Left colon (tissue), 2 donors: ENCODE measurements at places on chromosomes 5 and 9. TPM values are rescaled to one million over a fixed set of nuclear protein-coding genes. Genes with fewer than 3 reads are reported as not detected.

GRCh38 chr9:95067897-95068296 is 249.6 kb downstream of the FANCC start:
- no peak for DNase-seq

DNA sequence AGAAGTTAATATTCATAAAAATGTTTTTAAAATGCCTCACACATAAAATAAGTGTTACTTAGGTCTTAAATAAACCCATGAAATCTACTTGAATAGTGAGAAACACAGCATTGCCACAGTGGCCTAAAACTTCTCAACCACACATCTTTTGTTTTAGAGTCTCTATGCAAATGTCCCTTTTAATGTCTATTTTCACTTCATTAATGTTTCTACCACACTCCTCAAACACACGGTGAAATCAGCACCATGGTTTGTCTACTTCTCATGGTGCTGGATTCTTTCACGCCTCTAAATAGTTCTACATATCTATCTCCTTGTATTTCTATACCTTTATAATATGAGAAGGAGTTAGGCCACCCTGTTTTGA is 111.2 kb downstream of the EDIL3 start:
- DNase-seq: no peak

GRCh38 chr5:20522905-20523482 is 535.0 kb upstream of the CDH18 start:
- DNase-seq: no peak

- no peak for DNase-seq
Observed at GRCh38 chr9:137740312-137740711, 121.5 kb downstream of the EHMT1 start.

DNA sequence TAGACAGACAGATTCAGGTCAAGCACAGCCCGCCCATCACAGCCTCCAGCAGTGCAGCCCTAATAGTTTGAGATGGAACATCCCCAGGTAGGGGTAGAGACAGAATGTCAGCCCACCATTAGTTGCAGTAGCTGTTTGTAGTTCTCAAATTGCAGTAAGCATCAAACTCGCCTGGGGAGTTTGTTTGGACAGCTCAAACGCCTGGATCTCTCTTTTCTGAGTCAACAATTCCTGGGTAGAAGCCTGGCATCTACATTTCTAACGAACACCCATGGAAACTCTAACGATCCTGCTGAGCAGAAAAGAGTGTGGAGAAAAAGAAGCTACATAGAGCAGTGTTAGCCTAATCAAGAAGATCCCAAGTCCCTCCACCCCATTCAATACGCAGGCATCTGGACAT is 59.4 kb downstream of the ADAMTS16 start:
- DNase-seq: no peak

GRCh38 chr5:104080646-104081175 is 518.1 kb upstream of the NUDT12 start:
- DNase-seq: no peak

GRCh38 chr9:103014242-103014641 is 19.1 kb downstream of the CYLC2 start:
- DNase-seq: no peak

DNA sequence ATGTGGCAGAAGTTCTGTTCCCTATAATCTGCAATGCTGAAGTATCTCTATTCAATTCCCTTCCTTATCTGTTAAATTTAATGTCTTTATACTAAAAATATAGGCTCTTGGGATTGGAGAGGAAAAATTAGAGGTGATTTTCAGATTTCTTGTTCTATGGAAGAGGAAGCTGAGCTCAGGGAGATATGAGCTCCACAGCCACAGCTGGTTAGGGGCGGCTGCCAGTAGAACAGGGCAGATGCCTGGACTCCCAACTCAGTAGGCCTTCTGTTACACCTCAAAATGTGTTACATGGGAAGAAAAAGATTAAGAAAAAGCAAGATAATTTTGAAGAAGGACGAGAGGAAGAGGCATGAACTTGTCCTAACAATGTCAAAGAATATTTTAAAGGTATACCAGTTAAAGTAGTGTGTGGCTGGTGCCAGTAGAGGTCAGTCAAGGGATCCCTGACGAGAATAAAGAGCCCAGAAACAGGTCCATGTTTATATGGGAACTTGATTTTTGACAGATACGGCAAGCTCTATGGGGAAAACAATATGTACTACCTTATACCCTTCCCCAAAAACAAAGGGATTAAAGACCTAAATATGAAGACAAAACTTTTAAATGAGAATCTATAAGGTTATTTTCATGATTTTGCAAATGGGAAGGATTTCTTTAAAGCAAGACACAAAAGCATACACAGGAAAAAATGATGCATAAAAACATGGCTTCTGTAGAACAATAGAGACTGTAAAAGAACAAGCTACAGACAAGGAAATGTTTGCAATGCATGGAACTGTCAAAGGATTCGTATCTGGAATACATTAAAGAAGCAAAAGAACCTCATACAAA is 28.7 kb downstream of the DNAJC21 start:
- DNase-seq: peak; percentile 10

- no peak for DNase-seq
Observed at GRCh38 chr5:32522429-32523143, 62.8 kb upstream of the SUB1 start.

DNA sequence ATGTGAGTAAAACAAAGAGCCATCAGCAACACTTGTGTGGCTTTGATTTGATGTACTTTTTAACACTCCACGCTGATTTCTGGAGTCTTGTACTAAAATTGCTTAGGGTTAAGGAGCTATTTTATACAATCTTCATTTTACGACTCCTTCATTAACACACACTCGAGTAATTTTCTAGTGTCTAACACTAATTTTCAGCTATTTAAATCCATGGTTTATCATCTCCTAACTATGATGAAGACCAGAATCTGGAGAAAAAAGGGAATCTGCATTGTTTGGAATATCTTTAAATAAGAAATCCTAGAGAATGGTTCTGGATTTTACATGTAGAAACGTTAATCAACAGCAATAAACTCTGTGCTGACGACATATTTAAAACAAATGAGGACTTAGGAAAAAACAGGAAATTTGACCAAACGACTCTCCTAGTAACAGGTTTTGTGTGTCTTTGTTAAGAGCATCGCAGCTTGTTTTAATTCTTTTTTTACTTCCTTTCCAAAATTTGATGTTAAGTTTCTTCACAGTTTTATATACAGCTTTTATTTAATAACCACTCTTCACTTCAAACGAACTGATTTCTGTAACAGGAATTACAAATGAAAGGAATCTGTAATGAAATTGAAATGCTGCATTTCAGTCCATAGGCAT is 138.5 kb downstream of the AOPEP start:
- DNase-seq: no peak

DNA sequence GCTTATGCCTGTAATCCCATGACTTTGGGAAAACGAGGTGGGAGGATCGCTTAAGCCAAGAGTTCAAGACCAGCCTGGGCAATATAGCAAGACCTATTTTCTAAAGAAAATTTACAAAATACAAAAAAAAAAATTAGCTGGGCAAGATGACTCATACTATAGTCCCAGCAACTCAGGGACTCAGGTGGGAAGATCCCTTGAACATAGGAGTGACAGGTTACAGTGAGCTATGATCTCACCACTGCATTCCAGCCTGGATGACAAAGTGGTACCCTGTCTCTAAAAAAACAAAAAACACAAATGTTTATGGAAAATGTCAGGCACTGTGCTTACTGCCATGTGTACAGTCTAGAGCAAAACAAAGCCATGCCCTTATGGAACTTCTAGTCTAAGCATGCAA is 823.3 kb upstream of the DMAC1 start:
- no peak for DNase-seq

DNA sequence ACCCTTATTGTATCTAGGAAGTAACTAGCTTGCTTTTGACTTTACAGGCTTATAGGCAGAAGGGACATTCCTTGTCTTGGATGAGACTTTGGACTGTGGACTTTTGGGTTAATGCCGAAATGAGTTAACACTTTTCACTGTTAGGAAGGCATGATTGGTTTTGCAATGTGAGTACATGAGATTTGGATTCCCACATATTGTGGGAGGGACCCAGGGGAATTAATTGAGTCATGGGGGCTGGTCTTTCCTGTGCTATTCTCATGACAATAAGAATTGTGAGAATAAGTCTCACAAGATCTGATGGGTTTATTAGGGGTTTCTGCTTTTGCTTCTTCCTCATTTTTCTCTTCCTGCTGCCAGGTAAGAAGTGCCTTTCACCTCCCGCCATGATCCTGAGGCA is 417.5 kb downstream of the HINT1 start:
- no peak for DNase-seq

- DNase-seq: peak; percentile 46
Observed at GRCh38 chr5:139690064-139690802, 42.1 kb downstream of the CXXC5 start.

- no peak for DNase-seq
Observed at GRCh38 chr9:131179561-131180219, 54.3 kb downstream of the NUP214 start.

DNA sequence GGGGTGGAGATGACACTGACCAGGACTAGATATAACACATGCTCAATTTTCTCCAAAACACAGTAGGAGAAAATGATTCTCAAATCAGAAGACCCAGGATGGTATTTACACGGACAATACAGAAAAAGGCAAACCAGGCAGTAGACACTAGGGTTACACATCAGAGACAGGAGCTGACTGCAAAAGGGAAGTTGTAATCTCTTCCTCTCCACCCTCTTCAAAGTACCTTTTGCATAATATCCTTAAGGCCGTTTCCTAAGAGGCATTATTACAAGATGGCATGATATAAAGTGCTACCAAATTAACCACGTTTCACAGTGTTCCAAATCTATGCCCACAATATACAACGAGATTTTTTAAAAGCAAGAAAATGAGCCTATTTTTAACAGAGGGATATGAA is 39.2 kb downstream of the YIPF5 start:
- DNase-seq: no peak

DNA sequence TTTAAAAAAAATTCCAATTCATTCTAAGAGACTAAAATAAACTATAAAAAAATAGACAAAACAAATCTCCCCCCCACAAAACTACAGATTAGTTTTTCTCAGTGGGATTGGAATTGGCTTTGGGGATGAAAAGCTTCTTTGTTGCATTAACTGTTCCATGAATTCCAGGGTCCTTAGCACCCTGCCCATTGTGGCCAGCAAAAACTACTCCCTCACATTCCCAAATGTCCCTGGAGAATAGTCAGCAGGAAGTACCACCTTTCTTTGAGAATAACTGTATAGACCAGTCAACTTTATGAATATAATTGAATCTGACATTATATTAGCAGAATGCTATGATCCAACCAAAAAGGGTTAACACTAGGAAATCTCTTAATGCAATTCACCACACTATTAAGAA is 147.9 kb downstream of the LPAR1 start:
- DNase-seq: no peak

DNA sequence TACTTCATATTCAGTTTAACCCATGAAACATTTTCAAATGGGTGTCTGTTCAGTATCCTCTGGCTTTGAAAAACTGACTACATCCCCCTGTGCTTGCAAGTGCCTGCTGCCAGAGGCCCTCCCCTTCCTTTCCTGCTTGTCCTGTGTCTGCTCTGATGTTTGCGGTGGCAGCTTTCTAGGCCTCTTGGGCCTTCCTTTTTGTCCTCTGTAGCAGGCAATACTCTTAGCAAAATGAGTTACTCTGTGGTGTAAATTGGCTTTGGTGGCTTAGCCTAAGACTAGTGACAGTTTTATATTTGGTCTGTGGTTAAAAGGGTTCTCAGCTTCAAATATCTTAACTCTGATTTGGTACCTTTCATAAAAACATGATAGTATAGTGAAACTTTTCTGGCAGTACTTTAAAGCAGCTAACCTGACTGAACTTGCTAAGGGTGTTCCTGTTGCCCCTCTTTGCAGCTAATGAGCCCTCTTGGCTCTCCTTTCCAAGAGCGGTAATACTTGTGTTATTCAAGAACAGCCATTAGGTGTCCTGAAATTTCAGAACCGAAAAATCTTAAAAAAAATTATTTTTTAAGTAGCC is 76.6 kb downstream of the GOLM1 start:
- DNase-seq: no peak

GRCh38 chr9:98747476-98747875 is 38.7 kb upstream of the GABBR2 start:
- no peak for DNase-seq

DNA sequence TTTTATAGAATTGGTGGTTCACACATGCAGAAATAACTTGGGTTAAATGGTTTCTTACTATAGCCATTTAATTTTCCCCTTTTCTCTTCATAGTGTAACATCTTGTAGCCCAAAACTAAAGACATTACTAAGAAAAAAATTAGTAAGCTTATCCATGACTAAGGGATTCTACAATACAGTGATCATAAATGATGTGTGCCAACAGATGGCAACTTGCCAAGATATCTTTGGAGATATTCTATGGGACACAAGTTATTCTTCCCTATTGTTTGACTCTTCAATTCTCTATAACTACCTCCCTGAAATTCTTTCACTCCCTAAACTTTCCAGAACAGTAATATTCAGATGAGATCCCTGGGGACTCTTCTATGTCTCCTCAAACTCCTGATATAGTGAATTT is 580.6 kb downstream of the PTPRD start:
- DNase-seq: no peak

GRCh38 chr5:171762903-171763302 is 22.7 kb upstream of the SMIM23 start:
- DNase-seq: no peak

GRCh38 chr5:9743507-9743906 is 113.4 kb upstream of the TAS2R1 start:
- no peak for DNase-seq

DNA sequence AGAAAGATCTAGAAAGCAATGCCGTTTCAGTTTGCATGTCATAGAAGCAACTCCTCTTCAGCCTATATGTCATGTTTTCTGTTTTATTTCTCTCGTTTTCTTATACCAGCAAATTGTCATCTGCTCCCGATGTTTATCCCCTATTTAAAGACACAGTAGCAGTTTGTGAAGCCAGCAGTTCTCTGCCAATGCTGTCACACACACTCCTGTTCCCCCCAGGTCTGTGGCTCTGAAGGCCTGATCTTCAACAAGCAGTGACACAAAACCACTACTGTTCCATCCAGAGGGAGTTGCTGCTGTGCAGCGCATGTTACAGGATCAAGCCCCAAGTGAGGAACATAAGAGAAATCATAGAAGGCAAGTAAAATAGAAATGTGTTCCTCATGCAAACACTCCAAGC is 364.1 kb upstream of the SLC30A5 start:
- no peak for DNase-seq

DNA sequence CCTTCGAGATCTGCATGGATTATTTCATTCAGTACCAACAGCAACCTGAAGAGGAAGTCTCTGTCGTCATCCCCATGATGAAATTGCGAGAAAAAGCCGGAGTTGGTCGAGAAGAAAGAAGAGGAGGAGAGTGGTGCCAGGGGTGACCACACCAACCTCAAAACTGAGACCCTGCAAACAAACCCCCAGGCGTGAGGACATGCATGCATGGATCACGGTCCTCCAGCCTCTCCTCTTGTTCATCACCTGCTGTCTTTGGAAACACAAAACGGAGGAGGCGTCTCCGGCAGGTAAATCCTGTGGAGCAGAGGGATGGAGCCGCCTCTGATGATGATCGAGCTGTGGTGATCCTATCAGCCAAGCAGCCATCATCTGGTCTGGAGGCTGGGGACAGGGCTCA is 114.4 kb upstream of the IRX2 start:
- DNase-seq: no peak

Gene NRARP
- total RNA-seq: 181 TPM

Gene PCDHAC1
- total RNA-seq: 0.15 TPM

Gene HTR4
- total RNA-seq: 12.2 TPM

Gene CDKN2A
- total RNA-seq: 1.8 TPM

Gene SPATA31C1
- total RNA-seq: not detected

Gene CARD6
- 3.5 TPM for total RNA-seq

Gene SLCO6A1
- total RNA-seq: not detected

Gene F2R
- 5.3 TPM for total RNA-seq

Gene ASPN
- 4.0 TPM for total RNA-seq

Gene KCNT1
- not detected for total RNA-seq

Gene TXNDC8
- total RNA-seq: not detected

Gene GPR150
- 0.37 TPM for total RNA-seq

Gene ARHGEF39
- total RNA-seq: 5.2 TPM

Gene MRRF
- 62.7 TPM for total RNA-seq
